T-helper 2 cell treated with Interferon-gamma antibody and Interleukin-4, amounts not matched to agents 5 μg/mL and 100 μg/mL, for 36 hours (primary cell): ENCODE measurements at places on chromosomes 1 and 21.

- no peak for DNase-seq
Observed at GRCh38 chr1:216587715-216588114, 135.5 kb downstream of the ESRRG start.

DNA sequence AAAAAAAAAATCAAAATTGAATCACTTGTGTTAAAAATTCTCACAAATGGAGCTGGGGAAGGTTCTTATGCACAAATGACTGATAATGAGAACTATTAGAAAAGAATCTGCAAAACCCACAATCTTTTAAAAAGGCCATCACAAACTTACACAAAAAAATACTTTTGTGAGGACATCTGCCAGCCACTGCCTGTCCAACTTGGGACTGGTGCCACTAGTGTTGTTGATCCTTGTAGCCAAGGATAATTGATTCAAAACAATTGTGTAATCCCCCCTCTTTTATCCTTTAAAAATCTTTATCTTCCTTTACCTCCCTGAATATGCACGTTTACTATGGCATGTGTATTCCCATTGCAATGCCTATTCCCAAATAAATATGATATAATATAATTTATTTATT lies 39.2 kb upstream of the THEM4 start:
- DNase-seq = no peak

- DNase-seq = no peak
Observed at GRCh38 chr1:56578138-56578962, 1.0 kb downstream of the PLPP3 start.

- DNase-seq = no peak
Observed at GRCh38 chr1:219460081-219460895, 152.6 kb downstream of the ZC3H11B start.

DNA sequence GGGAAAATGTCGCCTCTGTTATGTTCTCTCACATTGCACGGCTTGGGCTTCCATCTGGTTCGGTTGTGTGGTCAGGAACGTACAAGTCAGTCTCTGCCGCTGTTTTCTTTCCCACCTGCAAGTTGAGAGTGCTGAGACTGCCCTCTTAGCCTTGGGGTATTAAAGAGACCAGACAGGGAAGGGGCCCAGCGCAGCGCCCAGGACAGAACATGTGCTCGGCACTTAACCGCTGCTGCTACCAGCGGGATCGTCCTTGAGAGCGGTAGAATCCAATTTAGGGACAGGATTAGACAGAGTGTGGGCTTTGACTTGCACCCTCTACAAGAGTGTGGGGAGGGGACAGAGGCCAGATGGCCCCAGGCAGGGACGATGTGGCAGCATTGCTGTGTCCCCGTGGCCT lies 17.7 kb upstream of the AGPAT3 start:
- no peak for DNase-seq

GRCh38 chr1:23809751-23810171 lies 9.2 kb upstream of the GALE start:
- DNase-seq = peak; percentile 67

GRCh38 chr1:205994346-205994745 lies 8.8 kb downstream of the RAB7B start:
- no peak for DNase-seq

GRCh38 chr1:241834733-241835377 lies 13.1 kb upstream of the EXO1 start:
- no peak for DNase-seq

DNA sequence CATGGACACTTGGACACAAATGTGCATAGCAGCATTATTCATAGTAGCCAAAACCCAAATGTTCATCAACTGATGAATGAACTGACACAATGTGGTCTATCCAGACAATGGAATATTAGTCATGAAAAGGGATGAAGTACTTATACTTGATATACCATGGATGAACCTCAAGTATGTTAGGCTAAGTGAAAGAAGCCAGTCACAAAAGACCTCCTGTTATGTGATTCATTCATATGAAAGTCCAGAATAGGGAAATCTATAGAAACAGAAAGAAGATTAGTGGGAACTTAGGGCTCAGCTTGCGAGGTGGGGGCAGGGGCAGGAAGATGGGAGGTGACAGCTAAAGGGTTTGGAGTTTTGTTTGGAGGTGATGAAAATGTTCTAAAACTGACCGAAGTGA lies 7.4 kb downstream of the KCNE1 start:
- no peak for DNase-seq

DNA sequence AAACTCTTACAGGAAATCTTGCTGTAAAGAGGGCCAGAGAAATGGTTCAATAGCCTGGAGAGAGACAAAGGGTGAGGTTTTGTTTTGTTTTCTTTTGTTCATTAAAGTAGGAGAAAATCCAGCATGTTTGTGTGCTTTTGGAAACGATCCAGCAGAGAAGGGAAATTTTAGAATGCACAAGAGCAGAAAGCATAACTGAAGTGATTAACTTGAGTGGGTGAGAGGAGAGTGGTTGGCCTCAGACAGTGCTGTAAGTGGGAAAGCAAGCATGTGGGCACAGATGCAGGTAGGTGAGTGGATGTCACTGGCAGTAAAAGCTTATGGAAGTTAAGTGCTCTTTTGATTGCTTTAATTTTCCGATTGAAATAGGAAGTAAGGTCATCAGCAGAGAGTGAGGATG lies 50.2 kb downstream of the EEIG2 start:
- DNase-seq = no peak

GRCh38 chr1:160711602-160712311 lies at the start of gene CD48:
Gene CD48, minus strand, starts transcription at chr1:160711822. Its CDS starts 59 bp downstream, at chr1:160711763.
- peak; percentile 54 for DNase-seq

DNA sequence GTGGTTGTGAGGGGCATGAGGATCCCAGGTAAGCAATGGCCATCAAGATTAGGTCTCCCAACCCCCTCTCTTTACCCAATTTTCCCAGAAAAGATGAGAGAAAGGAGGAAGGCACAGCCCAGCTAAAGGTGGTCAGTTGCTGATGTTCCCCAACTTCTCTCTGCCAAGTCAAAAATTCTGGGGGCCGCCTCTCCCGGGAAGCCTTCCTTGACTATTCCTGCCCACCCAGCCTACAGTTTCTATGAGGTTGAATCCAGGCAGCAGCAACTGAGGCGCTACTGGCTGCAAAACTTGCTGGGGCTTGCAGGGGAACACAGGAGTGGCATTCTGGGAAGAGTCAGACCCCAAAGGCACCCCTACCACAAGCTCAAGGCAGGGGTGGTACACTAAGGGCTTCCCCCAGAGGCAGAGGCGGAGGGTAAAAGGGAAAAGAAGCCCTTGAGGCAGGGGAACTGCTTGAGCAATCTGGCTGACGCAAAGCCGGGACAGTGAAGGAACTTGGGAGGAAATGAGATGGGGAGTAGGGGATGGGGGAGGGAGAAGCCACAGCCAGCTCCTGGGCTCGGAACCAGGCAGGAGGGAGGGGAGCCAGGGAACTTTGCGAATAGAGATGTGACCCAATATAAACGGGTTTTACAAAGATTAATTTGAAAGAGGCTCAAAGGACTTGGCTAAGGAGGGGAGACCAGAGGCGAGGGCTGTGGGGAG lies 31.2 kb downstream of the SDC3 start:
- no peak for DNase-seq

DNA sequence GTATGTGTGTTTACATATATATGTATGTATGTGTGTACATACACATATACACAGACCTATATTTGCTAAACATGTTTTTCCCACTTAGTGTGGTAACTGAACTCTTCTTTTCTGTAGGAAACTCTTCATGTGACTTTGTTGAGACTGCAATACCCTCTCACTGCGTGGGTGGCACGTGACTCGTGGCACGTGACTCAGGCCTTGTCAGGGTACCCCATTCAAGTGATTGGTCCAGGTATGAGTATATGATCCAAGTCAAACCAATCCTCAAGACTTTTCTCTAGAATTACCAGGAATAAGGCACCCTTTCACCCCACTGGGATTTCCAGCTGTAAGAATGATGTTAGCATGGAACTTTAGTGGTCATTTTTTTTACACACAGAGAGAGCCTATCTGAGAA lies 149.2 kb upstream of the KCNK2 start:
- DNase-seq = no peak

DNA sequence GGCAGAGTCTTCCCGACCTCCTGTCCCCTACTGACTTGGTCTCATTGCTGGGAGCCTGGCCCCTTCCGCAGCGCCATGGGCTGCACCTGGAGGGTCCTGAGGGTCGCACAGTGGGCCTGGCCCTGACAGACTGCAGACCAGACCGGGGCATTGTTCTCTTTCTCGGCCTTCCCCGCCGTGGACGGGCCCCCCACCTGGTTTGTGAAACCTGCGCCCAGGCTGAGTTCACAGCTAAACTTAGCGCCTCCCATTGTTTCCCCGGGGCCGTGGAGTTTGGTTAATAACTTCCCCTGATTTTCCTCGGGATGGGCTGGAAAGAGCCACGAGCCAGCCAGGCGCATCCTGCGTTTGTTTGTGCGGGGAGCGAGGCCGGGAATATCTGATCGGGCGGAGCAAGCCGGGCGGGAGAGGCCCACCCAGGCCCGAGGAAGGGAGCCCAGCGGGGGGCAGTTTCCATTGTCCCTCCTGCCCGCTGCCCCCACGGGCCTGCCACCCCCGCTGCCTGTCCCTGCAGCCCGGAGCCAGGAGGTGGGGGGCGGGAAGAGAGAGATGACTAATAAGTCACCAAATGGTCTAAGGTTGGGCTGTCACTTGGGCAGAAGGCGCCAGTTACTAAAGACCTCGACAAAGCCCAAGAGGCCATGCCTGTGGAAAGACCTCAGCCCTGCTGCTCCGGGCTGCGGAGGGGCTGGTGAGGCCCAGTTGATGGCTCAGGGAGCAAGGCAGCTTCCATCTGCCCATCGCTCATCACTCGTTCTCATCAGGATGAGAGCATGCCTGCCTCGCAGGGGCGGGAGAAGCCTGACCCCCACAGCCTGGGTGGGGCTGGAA lies 39.0 kb upstream of the ARHGEF16 start:
- DNase-seq = no peak

DNA sequence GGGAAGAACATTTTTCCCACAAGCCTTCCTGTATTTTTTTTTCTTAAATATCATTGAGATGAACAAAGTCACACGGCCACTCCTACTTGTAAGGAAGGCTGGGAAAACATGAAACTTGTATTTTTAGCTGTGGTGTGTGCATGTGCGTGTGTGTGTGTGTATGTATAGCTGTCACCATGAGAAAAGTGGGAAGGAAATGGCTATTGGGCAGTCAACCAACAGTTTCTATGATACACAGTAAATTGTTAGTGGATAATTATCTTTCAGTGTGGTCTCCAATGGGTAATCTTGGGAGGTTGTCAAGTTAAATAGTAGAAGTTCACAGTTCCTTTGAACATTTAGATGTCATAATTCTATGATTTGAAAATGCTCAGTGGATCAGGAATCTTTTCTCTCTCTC lies 132.7 kb upstream of the USP24 start:
- DNase-seq = no peak

GRCh38 chr1:172401892-172402291 lies 18.6 kb upstream of the C1orf105 start:
- no peak for DNase-seq

GRCh38 chr21:31446226-31446855 lies 102.3 kb upstream of the TIAM1 start:
- peak; percentile 13 for DNase-seq

- DNase-seq = no peak
Observed at GRCh38 chr1:164562061-164562460, 3.1 kb downstream of the PBX1 start.

DNA sequence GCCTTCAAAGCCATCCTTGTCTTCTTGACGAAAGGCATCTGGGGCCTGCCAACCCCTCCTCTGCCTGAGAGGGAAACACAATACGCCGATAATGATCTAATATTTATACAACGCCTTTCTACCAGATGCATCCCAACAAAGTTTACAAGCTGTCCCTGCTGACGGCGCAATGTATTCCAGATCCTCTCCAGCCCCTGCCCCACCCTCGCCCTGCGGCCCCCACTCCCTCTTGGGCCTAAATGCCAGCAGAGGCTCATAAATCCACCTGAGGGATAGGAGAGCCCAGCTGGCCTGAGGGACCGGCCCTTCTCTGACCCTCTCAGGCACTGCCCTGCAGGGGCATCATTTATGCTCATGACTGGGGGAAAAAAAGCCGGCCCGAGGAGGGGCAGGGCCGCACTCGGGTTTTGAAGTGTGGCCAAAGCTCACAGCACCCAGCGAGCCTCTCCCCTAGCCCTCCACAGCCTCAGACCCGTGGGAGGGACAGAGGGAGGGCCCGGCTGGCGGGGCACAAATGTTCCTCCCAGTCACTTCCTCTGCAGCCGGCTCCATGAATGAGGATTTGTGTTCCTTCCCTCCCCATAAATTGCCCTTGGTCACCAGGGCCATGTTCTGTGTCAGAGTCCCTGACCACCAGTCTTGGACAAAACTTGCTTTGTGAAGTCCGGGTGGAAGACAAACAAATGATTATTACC lies 140.3 kb downstream of the FOXD2 start:
- no peak for DNase-seq

- DNase-seq = no peak
Observed at GRCh38 chr1:177825276-177825901, 144.5 kb downstream of the SEC16B start.

DNA sequence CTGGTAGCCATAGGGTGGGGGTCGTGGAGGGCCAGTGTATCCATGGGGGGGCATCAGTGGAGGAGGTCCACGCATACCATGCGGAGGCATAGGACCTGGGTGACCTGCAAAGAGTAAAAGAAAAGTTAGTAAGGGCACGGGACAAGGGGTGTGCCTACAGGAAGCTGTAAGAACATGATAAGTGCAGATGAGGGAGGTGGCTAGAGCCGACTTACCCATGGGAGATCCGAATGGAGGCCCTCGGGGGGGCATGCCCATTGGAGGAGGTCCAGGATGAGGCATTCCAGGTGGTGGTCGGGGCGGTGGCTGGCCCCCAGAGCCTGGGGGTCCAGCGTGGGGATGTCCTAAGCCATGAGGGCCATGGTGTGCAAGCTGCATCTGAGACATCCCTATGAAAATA lies 4.0 kb downstream of the SF3B4 start:
- no peak for DNase-seq

DNA sequence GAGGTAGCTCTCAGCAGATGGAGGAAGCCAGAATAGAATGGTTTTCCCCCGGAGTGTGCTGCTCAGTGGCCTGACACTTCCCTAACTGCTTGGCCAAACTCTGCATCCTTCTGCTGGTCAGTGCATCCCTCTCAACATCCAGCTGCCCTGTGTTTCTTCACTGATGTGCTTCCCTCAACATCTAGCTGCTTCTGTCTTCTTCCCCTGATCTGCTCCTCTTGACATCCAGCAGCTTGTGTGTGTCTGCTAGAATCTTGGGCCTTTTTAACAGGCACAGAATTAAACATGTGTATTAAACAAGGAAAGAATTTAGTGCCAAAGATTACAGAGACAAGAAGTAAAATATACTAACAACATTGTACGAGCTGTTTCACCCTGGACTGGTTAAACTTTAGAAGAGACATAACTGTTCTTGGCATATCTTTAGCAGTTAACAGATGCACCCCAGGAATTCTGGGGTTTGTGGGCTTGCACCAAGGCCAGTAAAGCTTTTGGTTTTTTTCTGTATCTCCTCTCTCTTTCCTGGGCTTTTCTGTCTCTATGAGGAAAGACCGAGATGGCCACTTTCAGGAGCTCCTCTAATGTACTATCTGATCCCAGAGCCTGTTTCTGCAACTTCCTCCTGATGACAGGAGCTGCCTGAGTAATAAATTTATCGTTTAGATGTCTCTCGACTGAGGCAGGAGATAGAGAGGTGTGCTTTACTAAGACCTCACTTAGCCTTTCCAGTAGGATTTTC lies 34.8 kb upstream of the HSD3B1 start:
- no peak for DNase-seq

GRCh38 chr1:225654688-225655508 lies 2.0 kb upstream of the ENAH start:
- DNase-seq = no peak

- no peak for DNase-seq
Observed at GRCh38 chr1:69410457-69410850, 157.3 kb upstream of the LRRC7 start.

- DNase-seq = no peak
Observed at GRCh38 chr1:200296091-200296661, 113.7 kb downstream of the ZNF281 start.
